ENCODE measurements at places on chromosomes 16 and 17.

DNA sequence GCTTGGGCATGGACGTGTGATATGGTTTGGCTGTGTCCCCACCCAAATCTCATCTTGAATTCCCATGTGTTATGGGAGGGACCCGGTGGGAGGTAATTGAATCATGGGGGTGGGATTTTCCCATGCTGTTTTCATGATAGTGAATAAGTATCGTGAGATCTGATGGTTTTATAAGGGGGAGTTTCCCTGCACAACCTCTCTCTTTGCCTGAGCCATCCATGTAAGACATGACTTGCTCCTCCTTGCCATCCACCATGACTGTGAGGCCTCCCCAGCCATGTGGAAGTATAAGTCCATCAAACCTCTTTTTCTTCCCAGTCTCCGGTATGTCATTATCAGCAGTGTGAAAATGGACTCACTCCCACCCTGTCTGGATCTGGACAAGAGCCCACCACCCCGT is 393.4 kb downstream of the SEC14L1 start:
- DNase-seq, result no peak

GRCh38 chr16:81238296-81239011 is at the start of gene BCO1:
Gene BCO1 (plus strand): TSS chr16:81238689. CDS start chr16:81238909, 220 bp downstream.
- no peak for DNase-seq

DNA sequence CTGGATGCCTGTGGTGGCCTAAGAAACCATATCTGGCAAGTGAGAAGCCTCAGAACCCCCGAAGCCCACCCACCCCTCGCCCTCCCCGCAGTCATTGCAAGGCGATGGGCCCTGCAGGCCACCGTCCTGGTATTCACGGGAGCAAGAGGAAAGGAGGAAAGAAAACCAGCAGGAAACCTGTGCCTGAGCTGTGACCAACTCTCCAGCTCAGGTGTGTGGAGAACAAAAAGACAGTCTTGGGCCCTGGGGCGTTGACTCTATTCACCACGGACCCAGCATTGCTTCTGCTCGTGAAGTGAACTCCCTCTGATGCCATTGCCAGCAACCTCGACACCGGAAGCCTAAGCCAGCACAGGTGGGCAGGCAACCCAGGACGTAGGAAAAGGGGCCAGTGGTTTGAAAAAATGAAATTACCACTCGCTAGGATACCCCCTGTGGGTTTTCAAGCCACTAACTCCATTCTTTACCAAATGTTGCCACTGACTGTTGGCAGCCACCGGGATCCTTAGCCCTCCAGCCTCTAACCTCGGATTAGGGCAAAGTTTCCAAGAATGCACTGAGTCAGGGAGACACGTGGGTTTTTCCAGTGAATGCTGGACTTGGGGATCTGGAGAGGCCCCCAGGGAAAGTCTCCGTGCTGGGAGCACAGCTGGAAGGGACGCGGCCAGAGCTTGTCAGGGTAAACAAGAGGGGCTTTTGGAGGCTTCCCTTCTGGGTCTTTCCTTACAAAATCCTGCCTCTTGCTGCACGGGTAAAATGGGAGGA is 25.1 kb downstream of the FA2H start:
- DNase-seq, result no peak

DNA sequence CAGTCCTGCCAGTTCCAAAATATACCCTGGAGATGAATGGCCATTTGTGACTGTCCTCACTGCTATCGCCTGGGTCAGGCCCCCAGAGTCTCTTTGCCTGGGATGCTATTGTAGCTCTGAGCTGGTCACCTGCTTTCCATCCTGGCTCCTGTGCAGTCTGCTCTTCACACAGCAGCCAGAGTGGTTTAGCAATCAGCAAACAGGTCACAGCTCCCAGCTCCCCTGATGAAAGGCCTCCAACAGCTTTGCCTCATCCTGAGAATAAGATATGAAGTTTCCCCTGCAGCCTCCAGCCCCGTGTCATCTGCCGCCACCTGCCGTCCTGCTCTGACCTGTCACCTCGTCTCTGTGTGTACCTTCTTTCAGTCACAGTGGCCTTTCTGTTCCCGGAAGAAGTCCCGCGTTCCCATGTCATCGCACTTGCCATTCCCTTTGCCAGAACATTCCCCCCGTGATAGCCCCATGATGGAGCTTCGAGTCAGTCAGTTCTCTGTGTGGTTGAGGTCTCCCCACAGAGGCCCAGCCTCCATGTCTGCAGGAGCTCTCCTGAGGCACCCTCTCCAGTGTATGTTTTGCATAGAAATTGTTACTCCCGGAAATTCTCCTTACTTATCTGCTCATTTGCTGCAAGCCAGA is 281.5 kb downstream of the SNX29 start:
- no peak for DNase-seq

GRCh38 chr17:65656390-65657250 is 95.2 kb upstream of the AXIN2 start:
- no peak for DNase-seq

- DNase-seq, result no peak
Observed at GRCh38 chr16:23351360-23351759, 49.3 kb downstream of the SCNN1B start.

Data from CD4-positive, alpha-beta memory T cell (primary cell).